ENCODE measurements at places on chromosomes 7 and 10.

DNA sequence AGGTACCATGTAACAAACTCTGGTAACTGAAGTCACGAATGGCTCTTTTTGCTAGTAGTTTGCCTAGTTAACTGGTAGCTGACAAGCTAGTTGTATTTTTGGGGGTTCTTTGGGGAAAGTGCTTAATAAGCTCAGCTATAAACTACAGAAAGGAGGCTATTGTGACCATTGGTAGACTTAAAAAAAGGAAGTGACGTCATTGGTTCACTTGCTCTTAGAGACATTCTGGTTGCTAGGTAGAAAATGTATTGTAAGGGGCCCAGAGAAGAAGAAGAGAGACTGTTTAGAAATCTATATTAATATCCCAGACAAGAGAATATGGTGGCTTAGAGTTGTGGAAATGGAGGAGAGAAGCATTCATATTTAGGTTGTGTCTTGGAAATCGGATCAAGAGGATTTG lies 103.0 kb downstream of the NXPH1 start:
- DNase-seq: no peak

- DNase-seq: no peak
Measured at GRCh38 chr7:41974870-41975557, 262.0 kb downstream of the GLI3 start.

DNA sequence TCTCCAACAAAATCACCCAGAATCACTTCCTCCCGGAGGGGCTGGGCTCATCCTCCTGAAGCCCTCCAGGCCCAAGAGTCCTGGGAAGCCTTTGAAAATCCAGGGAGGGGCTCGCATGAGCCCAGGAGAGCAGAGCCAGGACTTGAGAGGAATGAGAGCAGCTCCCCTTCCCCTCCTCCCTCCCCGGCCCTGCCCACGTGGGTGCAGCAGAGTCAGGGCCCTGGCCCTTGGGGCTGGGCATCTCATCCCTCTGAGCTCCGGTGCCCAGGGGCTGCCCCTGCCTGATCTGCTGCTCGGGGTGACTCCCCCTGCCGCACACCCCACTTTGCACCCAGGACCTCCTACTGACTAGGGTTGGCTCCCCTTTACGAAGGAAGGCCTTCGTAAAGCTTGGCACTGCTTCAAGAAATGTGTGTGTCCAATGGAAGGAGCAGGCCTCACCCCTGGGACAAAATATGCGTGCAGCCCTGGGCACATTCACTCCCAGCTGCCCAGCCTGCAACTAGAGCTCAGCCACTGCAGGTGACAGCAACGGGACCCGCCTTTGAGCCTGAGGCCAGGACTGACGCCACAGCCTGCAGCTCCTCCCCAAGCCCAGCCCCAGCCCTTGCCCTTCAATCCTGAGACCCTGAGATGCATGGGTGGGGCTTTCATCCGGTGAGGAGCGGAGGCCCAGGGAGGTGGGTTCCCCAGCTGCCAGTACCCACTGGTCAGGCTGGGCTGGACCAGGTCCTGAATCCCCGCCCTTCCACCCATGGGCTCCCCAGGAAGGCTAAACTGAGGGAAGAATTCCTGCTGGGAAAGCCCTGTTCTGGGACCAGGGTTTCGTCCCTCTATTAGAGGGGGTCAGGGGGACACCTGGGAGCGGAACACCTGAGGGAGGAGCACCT lies 21.8 kb downstream of the PWWP2B start:
- DNase-seq: no peak

- no peak for DNase-seq
Measured at GRCh38 chr7:78412216-78412858, 613.8 kb downstream of the PHTF2 start.

- DNase-seq: no peak
Measured at GRCh38 chr10:123651421-123652047, 14.6 kb upstream of the GPR26 start.

GRCh38 chr7:53326634-53327033 lies 291.2 kb downstream of the POM121L12 start:
- DNase-seq: no peak

Measured in activated T-helper 9 cell treated with anti-CD3 and anti-CD28 coated beads, Interleukin-2, amount 50 U/mL, for 16 hours (primary cell).